ENCODE measurements at places on chromosomes 1 and 21. TPM values are rescaled to one million over a fixed set of nuclear protein-coding genes. Genes with fewer than 3 reads are reported as not detected.
A peak's percentile ranks its signal among the peaks of the same experiment; 100 is the strongest.

Gene TOMM40L
- 6.5 TPM for total RNA-seq

Gene ADAMTS5
- total RNA-seq, result 39.1 TPM

Gene LCE3E
- total RNA-seq, result not detected

Gene LIPI
- not detected for total RNA-seq

Gene SLC5A9
- total RNA-seq, result not detected

Gene OR2AK2
- total RNA-seq, result not detected

Gene DMBX1
- not detected for total RNA-seq

Gene NUDT4B
- total RNA-seq, result 75.6 TPM

Gene OR14K1
- total RNA-seq, result 0.36 TPM

DNA sequence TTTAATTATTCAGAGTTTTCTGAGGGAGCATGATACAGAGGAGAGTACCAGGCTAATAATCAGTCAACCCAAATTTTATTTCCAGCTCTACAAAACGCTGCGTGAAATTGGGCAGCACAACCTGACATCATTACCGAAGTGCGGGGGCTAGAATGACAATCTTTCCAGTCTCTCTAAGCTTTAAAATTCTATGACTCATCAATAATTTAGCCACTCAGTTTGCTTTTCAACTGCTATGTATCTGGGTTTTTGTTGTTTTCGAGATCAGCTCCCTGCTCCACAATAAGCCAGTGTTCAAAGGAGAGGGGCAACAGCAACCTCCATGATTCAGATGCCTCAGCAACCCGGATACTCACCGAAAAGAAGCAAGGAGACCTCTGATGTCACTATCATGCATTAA is 13.9 kb downstream of the SORT1 start:
- no peak for DNase-seq

GRCh38 chr1:205496661-205497060 is 7.8 kb upstream of the CDK18 start:
- DNase-seq, result no peak

DNA sequence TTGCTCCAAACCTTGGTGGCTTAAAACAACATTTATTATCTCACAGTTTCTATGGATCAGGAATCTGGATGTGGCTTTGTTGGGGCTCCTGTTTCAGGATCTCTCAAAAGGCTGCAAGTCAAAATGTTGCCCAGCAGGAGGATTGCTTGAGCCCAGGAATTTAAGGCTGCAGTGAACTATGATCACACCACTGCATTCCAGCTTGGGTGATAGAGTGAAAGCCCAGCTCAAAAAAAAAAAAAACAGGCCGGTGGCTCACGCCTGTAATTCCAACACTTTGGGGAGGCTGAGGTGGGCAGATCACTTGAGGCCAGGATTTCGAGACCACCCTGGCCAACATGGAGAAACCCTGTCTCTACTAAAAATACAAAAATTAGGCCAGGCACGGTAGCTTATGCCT is 30.0 kb downstream of the BCAS2 start:
- DNase-seq, result no peak

DNA sequence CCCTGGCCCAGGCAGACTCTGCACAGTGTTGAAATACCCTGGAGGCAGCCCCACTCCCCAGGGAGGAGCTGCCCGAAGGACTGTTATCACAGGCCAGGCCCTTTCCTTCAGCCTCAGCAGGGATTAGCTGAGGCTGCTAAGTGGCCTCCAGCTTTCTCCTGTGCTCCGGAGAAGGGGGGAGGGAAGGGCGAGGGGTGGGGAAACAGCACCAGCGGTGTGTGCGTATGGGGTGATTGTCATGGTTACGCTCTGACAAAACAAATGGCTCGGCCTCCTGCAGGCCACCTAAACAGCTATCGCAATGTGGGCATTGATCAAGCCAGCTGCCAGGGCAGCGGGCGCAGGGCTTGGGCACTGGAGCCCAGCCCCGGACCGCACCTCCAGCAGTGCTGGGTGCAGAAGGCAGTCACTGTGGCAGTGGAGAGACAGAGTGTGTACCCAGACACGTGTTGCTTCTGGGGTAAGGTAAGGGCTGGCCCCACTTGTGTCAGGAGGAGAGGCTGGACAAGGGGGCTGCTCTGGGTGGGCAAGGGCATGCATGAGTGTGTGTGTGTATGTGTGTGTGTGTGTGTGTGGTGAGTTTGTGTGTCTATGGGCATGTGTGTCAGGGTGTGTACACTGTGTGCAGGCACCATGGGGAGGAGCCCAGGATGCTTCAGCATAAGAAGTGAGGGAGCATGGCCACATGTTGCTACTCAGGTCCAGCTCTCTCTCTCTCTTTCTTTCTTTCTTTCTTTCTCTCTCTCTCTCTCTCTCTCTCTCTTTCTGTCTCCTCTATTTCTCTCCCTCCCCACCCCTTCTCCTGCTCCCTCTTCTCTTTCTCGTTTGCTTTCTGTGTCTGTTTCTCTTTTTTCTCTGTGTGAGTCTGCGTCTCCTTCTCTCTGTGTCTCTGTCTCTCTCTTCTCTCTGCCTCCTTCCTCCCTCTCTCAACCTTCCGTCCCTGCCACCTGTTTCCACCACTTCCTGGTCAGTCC is at the start of gene VWA5B1:
VWA5B1 (plus strand) TSS at position 252 of the 974 bp plus-strand sequence. CDS start 19,727 bp downstream, outside the sequence.
- DNase-seq, result no peak

DNA sequence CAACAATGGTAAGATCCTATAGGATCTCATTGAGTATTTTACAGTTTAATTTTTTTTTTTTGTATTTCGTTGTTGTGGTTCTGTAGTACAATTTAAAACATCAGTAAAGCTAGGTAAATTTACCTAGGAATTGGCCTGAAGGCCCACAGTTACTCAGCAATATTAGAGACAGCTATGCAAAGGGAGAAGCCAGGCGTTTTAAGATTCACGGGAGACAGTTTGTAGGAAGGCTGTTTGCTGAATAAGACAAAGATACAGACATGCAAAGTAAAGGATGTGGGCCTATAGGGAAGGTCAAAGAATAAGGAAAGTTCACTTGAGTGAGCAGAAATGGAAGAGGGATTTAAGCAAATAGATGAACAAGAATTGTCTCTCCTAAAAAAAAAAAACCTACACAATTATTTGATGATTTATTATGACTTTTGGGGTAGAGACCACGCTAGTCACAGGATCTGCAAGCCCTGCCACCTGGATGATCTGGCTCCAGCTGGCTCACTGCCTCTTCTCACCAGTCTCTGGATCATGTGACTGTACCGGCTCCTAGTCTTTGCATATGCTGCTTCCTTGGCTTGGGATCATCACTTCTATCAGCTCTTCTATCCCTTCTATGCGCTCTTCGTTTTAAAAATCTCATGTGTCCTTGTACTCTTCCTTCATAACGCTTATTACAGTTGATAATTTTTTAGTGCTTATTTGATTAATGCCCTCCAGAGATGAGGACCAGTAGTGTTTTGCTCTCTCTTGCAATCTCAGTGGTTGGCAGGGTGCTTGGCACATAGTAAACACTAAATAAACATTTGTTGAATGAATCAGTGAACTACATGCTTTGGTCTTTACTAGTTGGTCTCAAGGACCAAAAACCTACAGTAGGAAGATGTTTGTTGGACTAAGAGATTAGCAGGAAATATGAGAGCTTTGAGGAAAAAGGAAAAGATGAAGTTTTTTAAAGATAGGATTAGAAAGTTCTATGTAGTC is 14.1 kb downstream of the DYRK1A start:
- DNase-seq, result no peak

DNA sequence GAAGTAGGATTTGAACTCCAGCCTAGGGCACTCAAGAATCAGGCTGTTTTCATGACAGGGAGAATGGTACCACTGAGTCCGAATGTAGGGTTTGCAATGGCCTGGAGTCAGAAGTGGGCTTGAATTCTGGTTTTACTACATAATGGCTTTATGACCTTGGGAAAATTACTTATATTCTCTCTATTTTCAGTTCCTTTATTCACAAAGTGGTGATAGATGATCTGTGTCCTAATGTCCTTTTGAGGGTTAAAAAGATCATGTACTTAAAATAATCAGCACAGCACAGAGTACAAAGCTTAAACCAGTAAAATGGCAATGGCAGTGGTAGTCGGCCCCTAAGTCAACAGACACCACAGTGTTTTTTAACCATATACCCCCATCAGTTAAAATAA is 63.7 kb upstream of the HOOK1 start:
- no peak for DNase-seq

DNA sequence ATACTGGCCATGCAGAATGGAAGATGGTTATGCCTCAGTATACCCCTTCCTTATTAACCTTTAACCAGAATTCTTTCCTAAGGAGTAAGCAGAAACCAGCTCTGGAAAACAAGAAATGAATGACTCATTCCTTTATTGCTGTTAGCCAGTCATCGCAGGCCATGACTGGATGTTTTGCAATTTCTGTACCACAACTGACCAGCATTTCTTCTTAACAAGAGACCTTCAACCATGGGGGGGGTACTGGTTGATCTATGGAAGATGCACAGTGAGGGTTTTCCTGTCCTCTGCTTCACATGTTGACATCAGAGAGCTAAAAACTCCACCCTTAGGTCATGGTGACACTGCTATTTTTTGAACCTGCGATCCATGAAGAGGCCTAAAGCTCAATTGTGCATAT is 28.0 kb upstream of the RNF2 start:
- DNase-seq, result peak; percentile 76

- no peak for DNase-seq
These were observed 11.5 kb downstream of the MCOLN2 start for GRCh38 chr1:84985365-84985764.

DNA sequence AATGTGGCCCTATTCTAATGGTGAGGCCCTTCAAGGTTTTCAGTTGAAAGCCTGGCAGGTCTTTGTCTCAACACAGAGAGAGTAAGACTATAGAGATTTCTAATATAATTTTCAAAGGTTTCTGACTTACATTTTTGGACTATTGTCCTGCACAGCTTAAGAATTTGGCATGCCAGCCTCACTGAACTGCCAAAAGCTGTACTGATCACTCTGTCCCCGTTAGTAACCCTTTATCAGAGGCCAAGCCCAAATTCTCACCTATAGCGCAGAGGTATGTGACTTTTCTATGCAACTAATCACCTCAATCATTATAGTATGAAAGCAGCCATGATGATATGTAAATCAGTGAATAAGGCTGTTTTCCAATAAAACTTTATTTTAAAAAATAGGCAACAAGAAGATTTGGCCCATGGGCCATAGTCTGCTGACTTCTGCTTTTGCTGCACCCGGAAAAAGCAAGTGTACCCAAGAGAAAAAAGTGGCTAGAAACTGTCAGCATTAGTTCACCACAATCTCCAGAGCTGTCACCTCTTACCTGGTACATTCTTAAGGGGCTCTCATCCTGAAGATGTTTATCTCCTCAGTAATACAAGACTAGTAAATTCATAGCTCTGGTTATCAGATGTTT is 85.4 kb downstream of the PIGK start:
- no peak for DNase-seq

GRCh38 chr1:185735701-185736064 is 1.5 kb downstream of the HMCN1 start:
- DNase-seq, result peak; percentile 17

- no peak for DNase-seq
These were observed 50.4 kb downstream of the TENT5C start for GRCh38 chr1:117656202-117656641.

DNA sequence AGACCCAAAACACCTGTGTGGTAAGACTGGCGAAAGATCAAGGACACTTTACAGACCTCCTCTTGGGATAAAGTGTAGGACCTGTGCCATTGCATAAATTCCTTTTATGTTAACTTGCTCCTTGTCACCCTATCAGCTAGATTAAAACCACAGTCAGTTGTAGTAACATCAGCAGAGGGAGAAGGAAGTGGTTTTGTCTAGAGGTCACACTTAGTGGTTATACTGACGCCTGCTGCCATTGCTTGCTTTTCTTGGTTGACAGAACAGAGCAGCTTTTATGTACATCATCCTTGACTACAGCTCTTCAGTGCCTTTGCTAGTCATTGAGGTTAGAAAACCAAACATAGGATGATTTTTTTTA is 101.4 kb downstream of the PBX1 start:
- DNase-seq, result no peak

GRCh38 chr1:241591317-241591716 is 48.9 kb downstream of the CHML start:
- no peak for DNase-seq

DNA sequence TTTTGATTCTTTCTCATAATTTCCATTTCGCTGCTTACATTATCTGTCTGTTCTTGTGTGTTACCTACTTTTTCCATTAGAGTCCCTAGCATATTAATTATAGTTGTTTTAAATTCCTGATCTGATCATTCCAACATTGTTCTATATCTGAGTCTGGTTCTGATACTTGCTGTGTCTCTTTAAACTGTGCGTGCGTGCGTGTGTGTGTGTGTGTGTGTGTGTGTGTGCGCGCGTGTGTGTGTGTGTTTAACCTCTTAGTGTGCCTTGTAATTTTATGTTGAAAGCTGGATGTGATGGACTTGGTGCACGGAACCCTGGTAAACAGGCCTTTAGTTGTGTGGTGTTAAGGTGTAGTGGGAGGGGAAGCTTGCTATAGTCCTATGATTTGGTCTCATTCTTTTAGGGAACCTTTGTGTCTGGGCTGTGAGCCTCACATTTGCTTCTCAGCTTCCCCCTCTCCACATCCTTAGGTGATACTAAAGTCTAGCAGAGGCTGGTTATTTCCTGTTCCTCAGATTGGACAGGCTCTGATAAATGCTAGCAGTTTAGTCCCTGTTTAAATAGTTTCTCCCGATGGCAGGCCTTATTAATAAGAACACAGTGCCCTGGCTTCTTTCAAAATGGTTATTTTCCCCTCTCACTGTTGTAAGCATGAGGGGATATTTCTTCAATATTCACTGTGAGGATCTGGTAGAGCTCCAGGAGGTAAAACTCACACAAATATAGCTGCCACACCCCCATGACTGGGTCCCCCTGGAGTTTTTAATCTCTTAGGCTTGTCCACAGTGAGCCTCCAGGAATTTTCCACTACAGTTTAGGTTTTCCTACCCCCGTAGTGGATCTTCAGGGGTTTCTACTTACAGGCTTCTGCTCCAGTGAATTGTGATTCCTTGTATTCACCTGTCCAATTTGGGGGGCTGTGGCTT is 118.3 kb downstream of the GALNT2 start:
- DNase-seq, result no peak

GRCh38 chr1:226360106-226360746 is 47.7 kb downstream of the PARP1 start:
- no peak for DNase-seq

GRCh38 chr1:213871179-213871578 is 116.6 kb upstream of the PROX1 start:
- no peak for DNase-seq

DNA sequence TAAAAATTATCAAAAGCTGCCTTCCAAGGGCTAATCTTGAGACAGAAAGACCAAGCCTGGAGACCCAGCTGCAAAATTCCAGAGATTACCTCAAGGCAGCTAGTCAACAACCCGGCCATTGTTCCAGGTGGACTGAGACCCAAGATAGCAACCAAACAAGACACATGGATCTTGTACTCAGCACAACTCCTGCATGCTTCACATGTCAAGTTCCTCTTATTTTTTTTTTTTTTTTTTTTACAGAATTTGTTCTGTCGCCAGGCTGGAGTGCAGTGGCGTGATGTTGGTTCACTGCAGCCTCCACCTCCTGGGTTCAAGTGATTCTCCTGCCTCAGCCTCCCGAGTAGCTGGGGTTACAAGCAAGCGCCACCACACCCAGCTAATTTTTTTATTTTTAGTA is 40.1 kb downstream of the CD2 start:
- DNase-seq, result no peak

- peak; percentile 89 for DNase-seq
These were observed 7.4 kb downstream of the WNT3A start for GRCh38 chr1:228013935-228014930.

GRCh38 chr1:92877792-92878191 is 46.0 kb downstream of the RPL5 start:
- DNase-seq, result peak; percentile 47

GRCh38 chr21:31622397-31622796 is 37.1 kb upstream of the SOD1 start:
- no peak for DNase-seq

All from osteoblast (primary cell).